ENCODE measurements at places on chromosomes 13 and 19.

DNA sequence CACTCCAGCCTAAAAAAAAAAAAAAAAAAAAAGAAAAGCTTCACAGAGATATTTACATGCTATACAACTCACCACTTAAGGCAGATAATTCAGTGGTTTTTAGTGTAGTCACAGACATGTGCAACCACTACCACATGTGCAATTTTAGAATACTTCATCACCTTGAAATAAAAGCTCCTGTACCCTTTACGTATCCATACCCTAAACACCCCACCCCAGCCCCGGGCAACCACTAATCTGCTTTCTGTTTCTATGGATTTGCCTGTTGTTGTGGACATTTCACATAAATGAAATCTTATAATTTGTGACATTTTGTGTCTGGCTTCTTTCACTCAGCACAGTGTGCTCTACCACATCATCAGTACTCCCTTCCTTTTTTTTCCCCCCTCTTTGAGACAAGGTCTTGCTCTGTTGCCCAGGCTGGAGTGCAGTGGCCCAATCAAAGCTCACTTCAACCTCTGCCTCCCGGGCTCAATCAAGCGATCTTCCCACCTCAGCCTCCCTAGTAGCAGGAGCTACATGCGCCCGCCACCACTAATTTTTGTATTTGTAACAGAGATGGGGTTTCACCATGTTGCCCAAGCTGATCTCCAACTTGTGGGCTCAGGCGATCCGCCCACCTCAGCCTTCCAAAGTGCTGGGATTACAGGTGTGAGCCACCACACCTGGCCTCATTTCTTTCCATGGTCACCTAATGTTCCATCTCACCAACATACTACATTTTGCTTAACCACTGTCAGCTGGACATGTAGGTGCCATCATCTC lies 4.0 kb downstream of the DDX39A start:
- no peak for DNase-seq

GRCh38 chr13:99566125-99567083 lies 65.1 kb downstream of the TM9SF2 start:
- DNase-seq = no peak

- DNase-seq = peak; percentile 49
Observed at GRCh38 chr19:435056-435706, 25.7 kb downstream of the SHC2 start.

GRCh38 chr19:13146763-13147563 lies 3.2 kb downstream of the STX10 start:
- DNase-seq = no peak

- no peak for DNase-seq
Observed at GRCh38 chr19:48986211-48986610, 6.9 kb downstream of the GYS1 start.

GRCh38 chr13:103884101-103884723 lies 818.0 kb upstream of the SLC10A2 start:
- DNase-seq = no peak

- DNase-seq = no peak
Observed at GRCh38 chr13:27493981-27494380, 43.6 kb upstream of the MTIF3 start.

DNA sequence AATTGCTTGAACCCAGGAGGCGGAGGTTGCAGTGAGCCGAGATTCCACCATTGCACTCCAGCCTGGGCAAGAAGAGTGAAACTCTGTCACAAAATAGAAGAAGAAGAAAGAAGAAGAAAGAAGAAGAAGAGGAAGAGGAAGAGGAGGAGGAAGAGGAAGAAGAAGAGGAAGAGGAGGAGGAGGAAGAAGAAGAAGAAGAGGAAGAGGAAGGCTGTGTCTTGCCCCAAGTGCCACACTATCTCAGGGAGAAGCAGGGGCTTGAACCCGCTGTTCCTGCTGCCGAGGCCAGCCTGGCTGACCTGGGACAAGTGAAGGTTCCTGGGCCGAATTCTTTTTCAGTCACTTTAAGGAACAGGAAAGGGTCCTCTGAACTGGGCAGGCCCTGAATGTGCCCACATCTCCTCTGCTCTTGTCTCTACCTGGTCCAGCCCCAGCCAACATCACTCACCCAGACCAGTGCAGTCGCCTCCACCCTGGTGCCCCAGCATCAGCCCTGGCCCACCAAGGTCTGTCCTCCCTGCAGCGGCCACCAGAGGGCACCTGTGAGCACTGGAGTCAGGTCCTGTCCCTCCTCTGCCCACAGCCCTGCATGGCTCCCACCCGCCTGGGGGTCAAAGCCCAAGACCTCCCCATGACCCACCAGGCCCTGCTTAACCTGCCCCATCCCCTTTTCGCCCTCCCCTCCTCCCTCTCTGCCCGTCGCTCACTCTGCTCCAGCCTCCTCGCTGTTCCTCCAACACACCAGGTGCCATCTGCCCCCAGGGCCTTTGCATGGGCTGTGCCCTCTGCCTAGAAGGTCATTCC lies 20.0 kb downstream of the TICAM1 start:
- DNase-seq = peak; percentile 7

DNA sequence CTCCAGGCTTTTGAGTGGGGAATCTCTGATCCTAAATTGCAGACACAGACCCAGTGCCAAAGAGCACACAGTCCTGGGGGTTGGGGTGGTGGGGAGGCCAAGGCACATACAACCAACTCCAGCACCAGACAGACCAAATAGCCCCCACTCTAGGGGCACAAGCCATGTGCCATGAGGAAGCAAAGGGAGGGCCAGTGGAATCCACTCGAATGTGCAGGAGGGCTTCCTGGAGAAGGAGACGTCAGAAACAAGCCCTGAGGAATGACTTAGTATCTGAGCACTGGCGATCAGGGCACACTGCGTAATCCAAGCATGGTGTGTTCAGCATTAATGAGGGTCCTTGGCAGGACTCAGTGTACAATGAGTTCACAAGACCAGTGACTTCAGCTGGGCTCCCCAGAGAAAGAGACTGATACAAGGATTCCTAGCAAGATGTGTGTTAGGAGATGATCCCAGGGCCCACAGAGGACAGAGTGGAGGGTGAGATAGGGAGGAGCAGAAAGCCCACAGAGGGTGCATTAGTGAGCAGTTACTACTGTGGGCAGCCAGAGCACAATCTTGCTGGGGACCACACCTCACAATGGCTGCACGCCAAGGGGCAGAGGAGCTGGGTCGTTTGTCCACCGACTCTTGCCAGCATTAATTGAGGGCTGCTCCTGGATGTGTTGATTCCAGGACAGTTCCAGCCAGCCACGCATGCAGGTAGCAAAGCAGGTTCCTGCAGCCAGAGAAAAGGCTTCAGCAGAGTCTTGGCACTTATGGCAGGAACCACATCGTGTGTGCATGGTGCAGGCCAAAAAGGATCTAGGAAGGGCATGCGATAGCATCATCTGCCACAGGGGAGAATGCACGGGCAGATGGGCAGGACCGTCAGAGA lies 152.6 kb upstream of the VSTM2B start:
- no peak for DNase-seq
